ENCODE measurements at places on chromosomes 7 and 10.

GRCh38 chr7:73948287-73948686 lies 79.7 kb upstream of the ELN start:
- no peak for DNase-seq

DNA sequence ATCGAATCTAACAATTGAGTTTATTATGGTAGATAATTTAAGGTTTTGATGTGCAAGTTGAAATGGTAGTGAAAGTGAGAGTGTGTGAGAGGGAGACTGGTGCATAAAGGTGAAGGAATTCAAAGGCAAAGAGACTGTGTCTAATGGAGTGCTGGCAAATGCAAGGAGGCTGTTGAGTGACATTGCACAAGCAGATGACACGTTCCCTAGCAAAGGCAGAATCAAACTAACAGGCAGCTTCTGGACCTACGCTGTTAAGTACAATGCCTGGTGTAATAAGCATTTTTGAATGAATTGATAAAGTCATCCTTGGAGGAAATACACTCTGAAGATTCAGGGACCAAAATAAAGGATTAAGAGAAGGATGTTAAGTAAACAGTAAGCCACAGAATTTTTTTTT lies 11.7 kb upstream of the GPR141 start:
- no peak for DNase-seq

GRCh38 chr7:127322832-127323493 lies 69.5 kb downstream of the ZNF800 start:
- DNase-seq, result no peak

DNA sequence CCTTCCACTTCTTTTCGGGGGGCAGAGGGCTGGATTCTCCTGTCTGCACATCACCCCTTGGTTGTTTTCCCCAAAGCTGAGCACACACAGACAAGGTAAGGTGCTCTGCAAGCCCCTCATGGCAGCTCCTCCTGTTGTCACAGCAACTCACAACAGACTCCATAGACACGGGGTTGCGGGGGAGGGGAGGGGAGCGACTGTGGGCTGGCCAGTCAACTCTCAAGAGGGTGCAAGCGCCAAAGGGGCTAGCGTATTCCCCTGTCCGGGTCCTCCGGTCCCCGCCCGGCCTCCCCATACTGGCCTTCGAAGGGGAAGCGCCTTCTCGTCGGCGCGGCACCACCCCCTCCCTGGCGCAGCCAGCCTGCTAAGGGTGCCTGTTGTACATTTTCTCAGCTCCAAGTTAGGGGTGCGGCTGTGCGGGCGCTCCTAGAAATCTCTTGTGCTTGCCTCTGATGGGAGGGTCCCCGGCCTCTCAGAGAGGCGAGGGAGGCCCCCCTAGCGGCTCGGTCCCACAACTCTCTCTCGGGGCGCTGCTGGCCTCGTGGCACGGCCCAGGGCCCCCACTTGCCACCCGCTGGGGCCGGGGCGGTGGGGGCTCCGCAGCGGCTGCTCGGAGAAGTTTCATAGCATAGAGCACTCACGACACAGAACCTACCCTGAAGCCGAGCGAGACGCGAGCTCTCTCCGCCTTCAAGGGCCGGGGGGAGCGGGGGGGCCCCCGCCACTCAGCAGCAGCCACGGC lies 498 bp downstream of the RHOBTB1 start:
- DNase-seq, result peak; percentile 13
